ENCODE measurements at places on chromosomes 1 and 21. TPM values are rescaled to one million over a fixed set of nuclear protein-coding genes. Genes with fewer than 3 reads are reported as not detected.

Gene TRIM67
- total RNA-seq = not detected

Gene C1orf226
- total RNA-seq = not detected

Gene CDK11A
- total RNA-seq = 61.4 TPM

Gene FCAMR
- not detected for total RNA-seq

Gene FCRLB
- total RNA-seq = 0.23 TPM

Gene SPATA6
- 0.92 TPM for total RNA-seq

Gene TDRD10
- not detected for total RNA-seq

Gene G0S2
- total RNA-seq = 0.64 TPM

Gene IL10
- total RNA-seq = 0.12 TPM

Gene VAV3
- 1.2 TPM for total RNA-seq

Gene AGT
- not detected for total RNA-seq

Gene SPATA45
- not detected for total RNA-seq

Gene PLPP3
- not detected for total RNA-seq

Gene TNN
- not detected for total RNA-seq

Gene CIART
- 2.1 TPM for total RNA-seq

Gene CD247
- total RNA-seq = 261 TPM

Gene CAMSAP2
- 0.81 TPM for total RNA-seq

Gene CD34
- 0.05 TPM for total RNA-seq

Gene TARS2
- 31.9 TPM for total RNA-seq

Gene RRP15
- total RNA-seq = 18.0 TPM

Gene LRRC38
- not detected for total RNA-seq

Gene KPRP
- not detected for total RNA-seq

Gene OR2M3
- not detected for total RNA-seq

Gene FAAH
- total RNA-seq = 6.1 TPM

Gene ESRRG
- not detected for total RNA-seq

Gene CD160
- total RNA-seq = not detected

Gene TINAGL1
- not detected for total RNA-seq

Gene WNT3A
- not detected for total RNA-seq

Gene NOTCH2NLA
- 31.3 TPM for total RNA-seq

Gene TRIM45
- total RNA-seq = 0.33 TPM

Gene TRABD2B
- total RNA-seq = not detected

Gene ERICH3
- not detected for total RNA-seq

Gene NEXN
- total RNA-seq = 5.7 TPM

Gene CFHR1
- total RNA-seq = not detected

Gene LYPD8
- not detected for total RNA-seq

Gene LAMC2
- 0.04 TPM for total RNA-seq

Gene FCGR3A
- not detected for total RNA-seq

Gene IQGAP3
- 25.5 TPM for total RNA-seq

Gene TSPAN2
- 2.4 TPM for total RNA-seq

Gene CTSS
- total RNA-seq = 111 TPM

Gene TCP10L
- total RNA-seq = 0.72 TPM

Gene SPRTN
- total RNA-seq = 12.5 TPM

Gene NBPF6
- total RNA-seq = not detected

Gene NBPF11
- 10.8 TPM for total RNA-seq

Gene RBP7
- total RNA-seq = not detected

Gene SLAMF6
- 25.1 TPM for total RNA-seq

Gene STUM
- not detected for total RNA-seq

Gene DTL
- total RNA-seq = 64.9 TPM

Gene TNFSF4
- total RNA-seq = 2.2 TPM

Gene GBP6
- total RNA-seq = 0.27 TPM

Gene CLDN14
- total RNA-seq = not detected

All from activated CD4-positive, alpha-beta T cell treated with anti-CD3 and anti-CD28 coated beads, Interleukin-2, amount 10 ng/mL, durations not matched to agents 7 days and 5 days (primary cell).